ENCODE measurements at places on chromosomes 11 and 22.

DNA sequence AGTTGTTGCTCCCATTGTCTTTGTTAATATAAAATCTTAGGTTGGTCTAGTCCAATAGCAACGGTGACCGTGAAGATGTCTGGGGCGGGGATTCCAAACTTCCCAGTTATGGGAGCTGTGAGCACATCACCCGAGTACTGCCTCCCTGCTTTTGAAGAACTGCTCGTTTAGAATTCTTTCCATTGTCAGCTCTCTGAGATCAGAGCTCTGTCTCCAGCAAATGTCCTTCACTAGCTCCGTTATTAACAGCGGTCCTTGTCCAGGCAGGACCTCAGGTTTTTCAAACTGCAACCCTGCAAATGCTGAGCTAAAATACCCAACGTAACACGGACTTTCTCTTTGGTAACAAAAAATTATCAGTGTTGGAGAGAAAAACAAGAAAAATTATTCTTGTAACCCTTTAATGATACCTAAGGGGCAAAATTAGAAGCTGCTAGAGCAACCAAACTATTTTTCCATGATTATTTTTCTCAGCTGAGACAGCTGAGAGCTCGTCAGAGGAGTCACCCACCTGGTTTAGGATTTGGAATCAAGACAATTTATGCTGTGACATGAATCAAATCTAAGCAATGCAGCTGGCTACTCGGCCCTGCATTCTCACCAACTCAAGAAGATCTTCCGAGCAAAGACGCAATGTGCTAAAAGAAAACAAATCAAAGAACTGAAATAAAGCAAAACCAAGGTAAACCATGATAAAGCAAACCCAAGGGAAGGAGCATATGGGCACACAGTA lies 15.1 kb upstream of the EFCAB6 start:
- DNase-seq: no peak

DNA sequence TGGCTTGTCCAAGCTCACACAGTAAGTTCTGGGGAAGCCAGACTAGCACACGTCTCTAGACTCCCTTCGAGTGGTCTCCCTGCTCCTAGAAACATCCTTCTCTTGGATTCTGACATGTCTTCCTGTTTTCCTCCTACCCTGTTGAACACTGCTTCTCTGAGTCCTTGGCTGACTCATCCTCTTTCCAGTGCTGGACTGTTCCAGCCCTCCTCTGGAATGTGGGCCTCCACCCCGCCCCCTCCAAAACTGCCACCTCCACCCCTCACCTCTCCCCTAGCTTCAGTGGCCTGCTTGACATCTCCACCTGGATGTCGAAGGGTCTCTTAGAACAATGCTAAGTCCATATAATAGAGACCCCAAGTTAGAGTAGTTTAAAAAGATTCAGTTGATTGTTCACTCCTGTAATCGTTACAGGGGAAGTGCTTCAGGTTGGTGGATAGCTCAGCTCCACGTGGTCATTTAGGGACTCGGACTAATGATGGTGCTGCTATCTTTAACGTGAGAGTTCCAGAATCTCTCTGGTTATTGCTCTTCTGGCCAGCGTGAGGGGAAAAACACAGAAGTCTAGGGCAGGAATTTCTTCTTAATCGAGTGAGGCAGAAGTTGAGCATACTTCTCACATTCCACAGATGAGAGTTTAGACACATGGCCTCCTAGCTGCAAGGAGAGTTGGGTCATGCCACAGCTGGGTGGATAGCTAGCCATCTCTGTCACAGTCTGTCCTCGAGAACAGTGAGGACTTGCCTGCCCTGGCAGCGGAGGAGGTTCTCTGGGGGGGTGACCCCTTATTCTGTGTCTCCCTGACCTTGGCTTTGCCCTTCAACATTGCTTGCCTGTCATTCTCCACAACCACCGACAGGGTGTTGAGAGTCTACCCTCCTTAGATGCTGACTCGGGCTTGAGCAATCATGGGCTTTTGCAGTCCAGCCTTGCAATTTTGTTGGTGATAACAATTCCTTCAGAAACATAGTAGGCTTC lies 4.7 kb upstream of the C11orf96 start:
- DNase-seq: no peak

DNA sequence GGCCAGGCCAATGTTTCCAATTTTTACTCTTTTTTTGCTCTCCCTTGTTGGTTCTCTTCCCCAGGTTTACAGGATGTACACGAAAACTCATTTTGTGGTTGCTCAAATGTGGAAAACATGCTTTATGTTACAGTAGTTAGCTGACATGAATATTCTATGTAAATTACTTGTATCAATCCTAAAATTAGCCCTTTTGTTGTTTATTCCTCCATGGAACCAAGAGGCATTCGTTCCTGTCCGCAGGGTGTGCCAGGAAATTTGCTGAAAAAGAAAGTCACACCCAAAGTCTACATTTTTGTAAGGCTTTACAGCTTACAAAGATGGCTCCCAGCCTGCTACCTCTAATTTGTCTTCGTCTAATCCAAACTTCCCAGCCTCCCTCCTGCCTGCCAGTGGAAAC lies 652.3 kb downstream of the ETS1 start:
- DNase-seq: no peak

DNA sequence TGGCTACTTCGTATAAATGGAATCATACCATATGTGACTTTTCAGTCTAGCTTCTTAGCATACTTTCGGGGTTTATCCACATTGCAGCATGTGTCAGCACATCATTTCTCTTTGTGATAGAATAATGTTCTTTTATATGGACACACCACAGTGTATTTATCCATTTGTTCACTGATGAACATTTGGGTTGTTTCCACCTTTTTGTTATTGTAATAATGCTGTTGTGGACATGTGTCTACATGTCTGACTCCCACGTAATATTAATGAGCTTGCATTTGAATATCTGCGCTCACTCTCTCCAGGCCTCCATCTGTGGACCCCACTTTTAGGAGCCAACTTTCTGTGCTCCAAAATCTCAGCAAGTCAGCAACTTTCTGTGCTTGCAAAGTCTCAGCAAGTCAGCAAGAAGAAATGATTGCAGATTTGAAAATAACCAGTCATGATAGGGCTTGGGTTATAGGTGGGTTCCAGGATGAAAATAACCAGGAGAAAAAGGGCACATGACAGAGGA lies 53.9 kb upstream of the GALNT18 start:
- DNase-seq: no peak

GRCh38 chr11:115817844-115818468 lies 313.7 kb upstream of the CADM1 start:
- no peak for DNase-seq

DNA sequence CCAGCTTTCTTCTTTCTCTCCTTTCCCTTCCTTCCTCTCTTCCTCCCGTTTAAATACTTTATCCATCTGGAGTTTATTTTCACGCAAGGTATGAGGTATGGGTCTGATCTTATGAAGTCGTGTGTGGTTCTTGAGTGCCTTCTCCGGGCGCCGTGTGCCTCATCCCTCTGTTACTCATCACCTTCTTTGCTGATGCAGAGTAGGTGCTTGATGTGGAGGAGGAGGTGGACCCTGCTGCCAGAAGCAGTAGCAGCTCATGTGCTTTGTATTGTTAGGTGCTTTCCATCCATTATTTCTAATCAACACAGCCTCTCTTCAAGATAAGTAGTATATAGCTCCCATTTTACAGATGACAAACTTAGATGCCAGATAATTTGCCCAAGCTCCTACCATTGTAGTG lies 47.0 kb downstream of the TNRC6B start:
- no peak for DNase-seq

DNA sequence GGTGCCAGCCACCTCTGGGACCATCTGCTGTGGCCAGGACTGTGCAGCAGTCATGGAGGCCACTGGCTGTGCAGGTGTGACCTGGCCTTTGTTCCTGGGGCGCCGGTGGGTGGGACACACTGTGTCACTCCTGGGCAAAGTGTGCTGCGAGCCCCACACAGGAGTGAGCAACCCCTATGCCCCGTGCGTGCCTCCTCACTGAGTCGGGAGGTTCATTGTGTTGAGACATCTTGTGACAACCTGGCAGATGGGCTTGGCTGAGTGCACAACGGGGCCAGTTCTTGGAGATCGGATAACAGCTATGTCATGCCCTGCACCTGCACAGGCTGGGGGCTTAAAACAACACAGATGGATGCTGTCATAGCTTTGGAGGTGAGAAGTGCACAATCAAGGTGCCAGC lies 13.5 kb downstream of the ANO1 start:
- DNase-seq: no peak

DNA sequence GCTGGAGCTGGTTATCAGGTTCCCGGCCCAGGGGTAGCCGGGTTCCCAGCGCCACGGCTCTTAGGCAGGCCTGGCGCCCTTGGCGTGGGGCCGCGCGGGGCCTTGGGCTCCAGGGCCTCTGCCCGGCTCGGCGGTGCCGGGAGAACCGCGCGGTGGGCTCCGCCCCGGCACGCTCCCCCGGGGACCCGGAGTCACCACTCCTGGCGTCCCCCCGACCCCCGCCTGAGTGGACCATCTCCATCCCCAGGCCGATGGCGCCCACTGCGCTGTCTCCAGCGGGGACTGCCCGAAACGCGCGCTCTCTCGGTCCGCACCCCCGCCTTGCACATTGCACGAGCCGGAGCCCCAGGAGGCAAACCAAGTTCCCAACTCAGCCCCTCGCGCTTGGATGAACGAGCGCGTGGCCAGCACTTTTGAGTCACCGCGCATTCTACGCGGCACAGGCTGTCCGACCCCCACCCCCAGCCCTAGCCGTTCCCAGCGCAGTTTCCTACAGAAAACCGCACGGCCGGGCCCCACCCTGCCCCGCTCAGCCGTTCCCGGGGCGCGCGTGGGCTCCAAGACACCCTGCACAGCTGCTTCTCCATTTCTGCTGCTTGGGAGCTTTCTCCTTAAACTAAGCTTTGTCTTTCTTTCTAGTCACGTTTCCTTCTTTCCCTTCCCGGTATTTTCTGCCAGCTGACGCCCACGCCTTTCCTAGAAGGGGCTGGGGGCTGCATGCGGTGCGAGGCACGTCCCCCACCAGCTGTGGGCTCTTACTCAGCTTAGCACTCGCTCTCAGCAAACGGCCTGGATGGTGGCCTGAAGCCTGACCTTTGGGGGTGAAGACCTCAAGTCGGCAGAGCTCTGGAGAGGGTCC lies 650 bp upstream of the CHID1 start:
- no peak for DNase-seq

GRCh38 chr11:29480981-29481380 lies 535.8 kb downstream of the KCNA4 start:
- no peak for DNase-seq

DNA sequence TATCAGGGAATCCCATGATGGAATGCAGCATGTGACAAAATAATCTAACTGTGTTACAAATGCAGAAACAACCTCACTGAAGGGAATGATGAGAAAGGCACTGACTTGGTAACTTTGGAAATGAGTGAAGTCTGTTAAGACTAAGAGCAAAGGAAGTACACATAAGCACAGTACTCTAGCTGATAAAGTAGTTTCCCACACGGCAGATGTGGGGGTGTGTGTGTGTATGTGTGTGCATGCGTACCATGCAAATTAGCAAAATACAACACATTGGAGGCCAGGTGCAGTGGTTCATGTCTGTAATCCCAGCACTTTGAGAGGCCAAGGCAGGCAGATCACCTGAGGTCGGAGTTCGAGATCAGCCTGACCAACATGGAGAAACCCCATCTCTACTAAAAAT lies 16.6 kb upstream of the NLRP6 start:
- DNase-seq: no peak

DNA sequence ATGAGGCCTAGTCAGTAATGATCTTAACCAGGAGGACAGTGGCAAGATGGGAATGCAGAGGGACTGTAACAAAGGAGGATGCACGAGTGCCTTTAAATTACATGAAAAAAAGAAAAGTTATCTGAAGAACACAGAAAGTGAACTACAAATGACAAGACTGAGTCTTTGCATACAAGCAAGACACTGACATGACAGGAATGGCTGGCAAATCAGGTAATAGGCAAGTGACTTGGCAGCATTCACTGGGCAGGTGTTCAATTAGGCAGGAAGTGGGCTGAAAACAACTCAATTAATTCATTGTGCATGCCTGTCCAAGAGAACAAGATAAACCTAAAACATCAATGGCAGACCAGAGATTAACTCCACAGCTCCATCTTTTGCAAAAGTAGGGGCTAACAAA lies 24.0 kb downstream of the SMCO4 start:
- no peak for DNase-seq

GRCh38 chr11:3861683-3862082 lies 6.2 kb downstream of the STIM1 start:
- no peak for DNase-seq

DNA sequence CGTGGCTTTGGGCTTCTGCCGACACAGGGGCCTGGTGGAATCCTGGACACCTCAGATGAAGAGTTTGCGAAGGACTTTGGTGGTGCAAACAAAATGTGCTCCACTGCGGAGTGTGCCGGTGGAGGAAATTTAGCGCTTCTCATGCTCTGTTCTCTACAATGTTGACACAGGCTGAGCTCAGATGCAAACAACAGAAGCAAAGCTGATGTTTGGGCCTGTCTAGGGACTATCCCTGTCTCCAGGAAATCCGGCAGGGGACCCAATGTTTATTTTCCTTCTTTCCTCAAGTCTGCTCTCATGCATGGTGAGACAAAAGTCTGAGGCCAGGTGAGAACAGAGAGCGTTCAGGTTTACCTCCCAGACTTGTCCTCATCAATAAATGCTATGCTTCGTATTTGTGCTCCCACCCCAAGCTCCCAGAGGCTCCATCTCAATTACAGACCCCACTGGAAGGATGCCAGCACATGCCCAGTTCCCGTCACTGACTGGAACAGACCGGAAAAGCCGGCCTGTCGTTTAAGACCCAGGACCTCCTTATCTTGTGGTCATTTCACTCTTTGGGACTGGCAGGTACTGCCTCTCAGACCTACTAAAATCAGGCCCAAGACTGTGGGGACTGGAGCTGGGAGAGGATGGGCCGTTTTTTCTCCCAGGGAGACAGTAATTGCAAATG lies 105.7 kb upstream of the B3GAT1 start:
- peak; percentile 71 for DNase-seq

DNA sequence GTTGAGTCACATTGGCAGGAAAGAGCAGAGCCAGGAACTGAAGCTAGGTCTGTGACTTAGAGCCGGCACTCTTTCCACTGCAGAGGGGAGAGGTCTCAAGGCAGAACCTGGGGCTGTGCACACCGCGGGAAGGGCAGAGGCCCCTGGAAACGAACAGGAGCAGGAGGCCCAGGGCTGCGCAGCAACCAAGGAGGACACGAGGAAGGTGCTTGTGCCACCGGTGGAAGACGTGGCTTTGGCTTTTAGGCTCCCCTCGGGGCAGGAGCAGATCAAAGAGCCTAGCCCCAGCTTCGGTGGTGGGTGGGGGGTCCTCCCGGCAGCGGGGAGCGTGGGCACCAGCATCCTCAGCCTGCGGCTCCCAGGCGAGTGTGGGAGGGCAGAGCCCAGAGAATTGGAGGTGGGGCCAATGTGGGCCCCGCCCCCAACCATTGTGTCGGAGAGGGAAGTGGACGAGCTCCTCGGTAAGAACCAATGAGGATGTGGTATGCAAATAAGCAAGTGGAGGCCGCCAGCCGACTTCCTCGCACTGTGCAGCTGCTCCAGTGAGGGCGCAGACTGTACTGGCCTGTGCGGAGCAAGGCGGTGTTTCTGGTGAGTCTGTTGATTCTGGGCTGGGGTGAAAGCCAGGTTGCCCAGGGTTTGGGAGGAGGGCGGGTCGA lies at the start of gene CCDC116:
Gene CCDC116 (plus strand): TSS at position 524 of the 659 bp plus-strand sequence. CDS start 422 bp downstream, outside the sequence.
- no peak for DNase-seq

GRCh38 chr22:48630848-48631247 lies 1196.8 kb downstream of the BRD1 start:
- no peak for DNase-seq

GRCh38 chr22:28514321-28514821 lies 165.3 kb downstream of the TTC28 start:
- DNase-seq: no peak

- DNase-seq: no peak
Measured at GRCh38 chr11:20672575-20672974, 3.2 kb downstream of the NELL1 start.
